ENCODE measurements at places on chromosomes 13 and 19.

- peak; percentile 80 for DNase-seq
These were observed 82.9 kb upstream of the CACNA1A start for GRCh38 chr19:13588957-13589833.

GRCh38 chr13:45393941-45394570 is 24.1 kb downstream of the SLC25A30 start:
- peak; percentile 49 for DNase-seq

DNA sequence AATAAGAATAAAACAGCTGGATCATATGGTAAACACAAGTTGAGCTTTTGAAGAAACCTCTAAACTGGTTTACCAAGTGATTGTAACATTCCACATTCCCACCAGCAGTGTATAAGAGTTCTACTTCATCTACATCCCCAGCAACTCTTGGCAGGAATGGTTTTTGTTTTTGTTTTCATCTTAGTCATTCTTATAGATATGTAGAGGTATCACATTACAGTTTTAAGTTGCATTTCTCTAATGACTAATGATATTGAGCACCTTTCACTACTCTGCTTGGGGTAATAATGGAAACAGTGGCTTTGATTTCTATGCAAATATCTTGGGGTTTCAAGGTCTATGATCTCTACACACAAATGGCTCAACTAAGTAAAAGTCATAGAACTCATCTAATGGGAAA is 614.5 kb downstream of the TBC1D4 start:
- DNase-seq: no peak

DNA sequence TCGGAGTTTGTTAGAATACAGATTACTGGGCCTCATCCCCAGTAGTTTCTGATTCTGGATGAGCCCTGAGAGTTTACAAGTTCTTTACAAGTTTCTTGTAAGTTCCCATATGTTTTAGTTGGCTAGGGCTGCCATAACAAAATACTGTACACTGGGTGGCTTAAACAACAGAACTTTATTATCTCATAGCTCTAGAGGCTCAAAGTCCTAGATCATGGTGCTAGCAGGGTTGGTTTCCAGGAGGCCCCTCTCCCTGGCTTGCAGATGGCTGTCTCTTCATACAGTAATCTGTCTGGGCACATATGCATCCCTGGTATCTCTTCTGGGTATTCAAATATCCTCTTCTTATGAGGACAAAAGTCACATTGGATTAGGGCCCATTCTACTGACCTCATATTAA is 167.2 kb downstream of the KLF5 start:
- no peak for DNase-seq

Data from BE2C (cell line).